AG20443 (cell line): ENCODE measurements at places on chromosomes 16 and 17.

DNA sequence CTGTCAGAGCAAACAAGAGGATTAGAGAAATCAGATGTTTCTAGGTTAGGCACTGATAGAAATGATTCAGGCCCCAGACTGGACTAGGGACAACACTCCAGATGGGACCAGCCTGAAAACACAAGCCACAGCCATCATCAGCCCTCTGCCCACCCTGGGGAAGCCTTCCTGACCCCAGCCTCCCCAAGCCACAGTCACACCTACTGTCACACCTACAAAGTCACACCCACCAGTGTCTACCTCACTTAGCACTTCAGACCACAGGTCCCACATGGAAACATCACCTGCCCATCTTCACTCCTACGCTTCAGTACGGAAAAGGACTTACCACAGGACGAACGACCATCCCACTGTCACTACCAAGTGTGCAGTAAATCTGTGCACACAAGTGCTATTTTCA lies 197.9 kb downstream of the ZFHX3 start:
- DNase-seq: no peak

DNA sequence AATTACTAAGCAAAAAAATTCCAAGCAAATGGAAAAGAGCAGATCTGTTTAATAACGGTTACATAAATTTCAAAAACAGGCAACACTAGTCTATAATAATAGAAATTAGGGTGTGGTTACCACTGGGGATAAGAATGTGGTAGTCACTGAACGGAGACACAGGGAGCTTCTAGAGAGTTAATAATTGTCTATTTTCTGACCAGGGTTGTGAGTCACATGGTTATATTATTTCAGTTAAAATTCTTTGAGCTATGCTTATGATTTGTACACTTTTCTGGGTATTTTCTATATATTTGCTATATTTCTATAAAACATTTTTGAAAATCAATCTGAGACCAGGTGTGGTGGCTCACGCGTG lies 433.9 kb upstream of the MAF start:
- no peak for DNase-seq

GRCh38 chr17:49409066-49409465 lies 5.6 kb downstream of the PHB1 start:
- no peak for DNase-seq

GRCh38 chr16:89545831-89546574 lies 14.5 kb upstream of the RPL13 start:
- no peak for DNase-seq

DNA sequence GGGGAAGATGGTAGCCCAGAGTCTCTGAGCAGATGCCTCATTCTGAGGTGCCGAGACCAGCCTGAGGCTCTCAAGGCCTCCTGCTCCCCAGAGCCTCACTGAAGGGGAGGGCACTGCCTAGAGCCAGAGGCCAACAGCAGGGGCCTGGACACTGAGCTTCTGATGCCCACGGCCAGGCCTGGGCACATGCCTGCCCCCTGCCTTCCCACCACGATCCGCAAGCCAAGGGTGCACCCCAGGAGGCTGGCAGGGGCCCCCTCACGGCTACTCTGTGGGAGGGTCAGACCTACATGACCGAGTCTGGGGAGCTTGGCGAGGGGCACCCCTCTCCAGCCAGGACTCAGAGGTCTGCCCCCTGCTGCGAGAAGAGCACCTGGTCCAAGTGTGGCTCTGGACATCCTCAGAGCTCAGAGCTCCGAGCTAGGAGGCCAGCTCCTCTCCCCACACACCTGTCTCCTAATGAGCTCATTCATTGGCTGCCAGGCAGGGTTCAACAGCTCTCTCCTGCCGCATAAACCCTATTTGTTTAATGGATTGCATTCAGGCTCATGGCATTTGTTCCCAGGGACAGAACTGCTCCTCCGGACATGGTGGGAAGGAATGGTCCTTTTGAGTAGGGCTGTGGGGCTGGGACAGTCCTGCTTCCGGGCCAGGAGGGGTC lies 13.9 kb downstream of the OTOP3 start:
- no peak for DNase-seq

GRCh38 chr17:12640364-12640763 lies 25.3 kb upstream of the MYOCD start:
- DNase-seq: no peak

DNA sequence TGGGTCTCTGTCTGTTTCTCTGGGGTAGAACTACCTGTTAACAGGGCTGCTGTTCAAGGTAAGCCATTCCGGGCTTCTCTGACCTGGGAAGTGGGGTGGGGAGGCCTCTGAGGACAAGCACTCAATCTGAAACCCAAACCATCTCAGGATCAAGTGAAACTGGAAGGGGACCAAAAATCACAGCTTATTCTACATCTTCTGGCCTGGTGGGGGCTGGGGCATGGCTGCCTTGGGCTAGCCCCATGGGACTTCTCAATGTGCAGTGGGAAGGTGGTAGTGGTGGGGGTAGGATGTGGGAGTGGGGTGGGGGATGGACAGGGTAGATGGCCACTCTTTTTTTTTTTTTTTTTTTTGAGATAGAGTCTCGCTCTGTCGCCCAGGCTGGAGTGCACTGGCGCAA lies 5.5 kb downstream of the FLOT2 start:
- no peak for DNase-seq

- peak; percentile 63 for DNase-seq
Observed at GRCh38 chr16:78122774-78123315, 23.4 kb downstream of the WWOX start.

DNA sequence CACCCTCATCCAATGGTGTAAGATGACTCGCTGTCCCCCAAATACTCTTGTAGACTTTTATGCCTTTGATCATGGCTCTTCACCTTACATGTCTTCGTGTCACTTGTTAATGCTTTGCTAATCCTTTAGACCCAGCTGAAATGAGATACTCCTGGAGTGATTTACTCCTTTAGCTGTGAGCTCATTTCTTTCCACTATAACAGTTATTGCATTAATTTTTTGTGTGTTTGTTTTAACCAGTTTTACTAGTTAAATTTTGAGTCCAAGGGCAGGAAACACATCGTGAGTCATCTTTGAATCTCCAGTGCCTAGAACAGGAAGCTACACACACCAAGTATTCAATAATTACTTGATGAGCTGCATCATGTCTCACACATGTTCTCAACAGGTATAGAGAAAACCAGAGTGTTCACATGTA lies 6.5 kb upstream of the CTCF start:
- DNase-seq: peak; percentile 13
